ENCODE measurements at places on chromosomes 1 and 21.
A peak's percentile ranks its signal among the peaks of the same experiment; 100 is the strongest.

DNA sequence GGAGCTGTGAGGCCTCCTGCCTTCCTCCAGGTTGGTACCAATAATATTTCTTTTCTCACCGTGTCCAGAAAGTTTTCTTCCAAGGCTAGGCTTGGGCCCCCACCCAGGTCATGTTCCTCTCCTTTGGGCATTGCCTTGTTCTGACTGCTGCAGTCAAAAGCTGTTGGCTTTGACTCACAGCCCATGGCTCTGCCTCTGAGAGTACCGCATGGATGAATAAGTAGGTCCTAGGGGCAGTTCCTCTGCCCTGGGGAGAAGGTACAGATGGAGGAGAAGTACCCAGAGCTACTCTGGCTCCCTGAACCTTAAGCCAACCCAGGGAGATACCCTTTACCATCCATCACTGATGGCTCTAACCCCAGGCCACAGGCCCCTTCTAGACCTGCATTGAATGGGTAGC lies 115.0 kb downstream of the NAV1 start:
- ATAC-seq = no peak

- ATAC-seq = no peak
Measured at GRCh38 chr1:84889437-84889836, 3.6 kb downstream of the LPAR3 start.

DNA sequence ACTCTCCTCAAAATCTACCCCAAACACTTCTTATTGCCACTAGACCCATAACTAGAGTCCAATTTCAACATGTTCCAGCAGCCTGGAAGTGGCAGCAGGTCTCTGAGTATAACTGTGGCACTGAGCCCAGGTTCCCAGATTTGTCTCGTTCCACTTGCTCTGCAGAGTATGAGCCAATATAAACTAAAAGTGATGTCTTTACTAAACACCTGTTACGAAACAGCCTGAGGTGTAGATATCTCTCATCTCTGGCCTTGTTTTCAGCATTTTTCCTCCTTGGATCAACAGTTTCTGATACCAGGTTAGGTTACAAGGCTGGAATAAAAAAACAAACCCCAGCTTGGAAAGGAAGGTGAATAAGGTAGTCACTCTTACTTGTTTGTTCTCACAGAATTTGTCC lies 25.2 kb upstream of the PRDX6 start:
- no peak for ATAC-seq

- no peak for ATAC-seq
Measured at GRCh38 chr1:29363536-29363935, 127.2 kb downstream of the PTPRU start.

- no peak for ATAC-seq
Measured at GRCh38 chr1:81179242-81179641, 621.5 kb upstream of the ADGRL2 start.

- ATAC-seq = no peak
Measured at GRCh38 chr1:27635396-27636142, 584 bp upstream of the FGR start.

GRCh38 chr1:13661539-13661938 lies 38.4 kb upstream of the PRDM2 start:
- no peak for ATAC-seq

DNA sequence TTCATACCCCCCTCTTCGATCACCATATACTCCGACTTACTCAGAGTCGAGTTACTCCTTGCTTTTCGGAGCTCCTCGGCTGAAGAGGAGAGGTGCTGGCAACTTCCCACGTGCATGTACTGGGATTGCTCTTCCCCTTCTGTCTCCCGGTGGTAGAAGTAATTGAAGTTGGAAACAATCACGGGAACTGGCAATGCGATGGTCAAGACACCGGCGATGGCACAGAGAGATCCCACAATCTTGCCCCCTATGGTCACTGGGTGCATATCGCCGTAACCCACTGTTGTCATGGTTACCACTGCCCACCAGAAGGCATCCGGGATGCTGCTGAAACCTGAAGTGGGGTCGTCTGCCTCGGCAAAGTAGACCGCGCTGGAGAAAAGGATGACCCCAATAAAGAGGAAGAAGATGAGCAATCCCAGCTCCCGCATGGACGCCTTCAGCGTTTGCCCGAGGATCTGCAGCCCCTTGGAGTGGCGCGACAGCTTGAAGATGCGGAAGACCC lies 1.5 kb downstream of the KCNA3 start:
- no peak for ATAC-seq

- ATAC-seq = no peak
Measured at GRCh38 chr1:185679220-185679619, 55.0 kb upstream of the HMCN1 start.

DNA sequence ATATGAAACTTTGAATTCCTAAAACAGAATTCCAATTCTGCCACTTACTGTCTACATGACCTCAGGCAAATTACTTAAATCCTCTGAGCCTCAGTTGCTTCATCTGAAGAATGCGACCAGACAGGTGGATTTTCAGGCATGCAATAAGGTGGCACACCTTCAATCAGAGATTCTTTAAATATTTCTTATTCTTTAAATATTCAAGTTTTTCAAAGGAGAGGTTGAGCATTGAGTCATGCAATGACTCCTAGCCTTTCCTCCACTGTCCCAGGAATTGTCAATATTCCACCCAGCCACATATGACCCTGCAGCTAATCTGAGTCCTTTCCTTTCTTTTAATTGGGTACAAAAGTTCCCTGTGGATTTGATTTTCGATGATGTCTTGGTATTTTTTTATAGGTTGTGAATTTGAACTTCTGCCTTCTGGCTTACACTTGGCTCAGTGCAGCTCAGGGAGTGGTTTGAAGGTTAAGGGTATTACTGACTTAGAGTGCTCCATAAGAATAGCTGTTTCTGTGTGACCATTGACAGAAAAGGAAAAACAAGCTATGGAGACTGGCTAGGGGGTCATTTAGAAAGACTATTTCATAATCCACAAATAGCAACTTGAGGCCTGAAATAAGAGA lies 52.2 kb upstream of the PRDX6 start:
- ATAC-seq = no peak

- ATAC-seq = peak; percentile 35
Measured at GRCh38 chr1:31587720-31588423, 11.6 kb downstream of the TINAGL1 start.

DNA sequence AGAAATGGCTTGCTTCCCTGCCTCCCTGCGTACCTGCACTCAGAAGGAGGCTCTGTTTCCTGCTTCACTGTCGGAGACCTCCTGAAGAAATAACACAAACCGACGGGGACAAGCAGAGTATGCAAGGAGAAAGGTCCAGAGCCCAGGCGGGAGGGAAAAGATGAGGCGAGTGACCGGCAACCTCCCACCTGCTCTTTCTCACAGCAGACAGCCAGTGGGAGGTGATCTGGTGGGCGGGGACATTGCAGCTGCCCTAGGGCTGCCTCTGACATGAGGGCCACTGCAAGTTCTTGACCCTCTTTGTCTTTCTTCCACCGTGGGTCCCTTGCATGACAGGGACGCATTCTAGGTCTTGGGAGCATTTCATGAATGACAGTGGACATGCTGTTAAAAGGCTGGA lies 368.2 kb downstream of the CAMTA1 start:
- no peak for ATAC-seq

GRCh38 chr21:42383331-42383730 lies 12.5 kb downstream of the TMPRSS3 start:
- no peak for ATAC-seq

GRCh38 chr1:14367451-14367850 lies 231.0 kb upstream of the KAZN start:
- ATAC-seq = no peak

GRCh38 chr1:170075186-170075585 lies 691 bp upstream of the KIFAP3 start:
- no peak for ATAC-seq

DNA sequence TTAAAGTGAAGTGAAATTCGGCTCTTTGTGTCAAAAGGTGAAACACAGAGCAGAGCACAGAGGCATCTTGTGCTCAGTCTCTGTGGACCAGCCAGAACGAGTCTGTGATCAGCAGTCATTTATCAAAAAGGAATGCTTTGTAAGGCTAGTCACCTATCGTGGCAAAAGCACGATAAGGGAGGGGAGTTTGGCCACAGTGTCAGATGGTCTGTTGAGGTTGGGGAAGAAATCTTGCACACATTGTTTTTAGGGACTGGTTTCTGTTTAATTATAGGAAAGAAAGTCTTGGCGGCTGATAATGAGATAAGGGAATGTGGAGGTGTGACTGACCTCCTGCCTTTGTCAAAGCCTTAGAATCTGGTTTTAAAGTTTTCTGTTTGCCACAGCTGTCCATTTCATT lies 58.2 kb upstream of the KIAA1614 start:
- no peak for ATAC-seq

GRCh38 chr1:177170756-177171535 lies at the start of gene BRINP2:
Gene BRINP2, plus strand, starts transcription at chr1:177170958. Its CDS starts 58,919 bp downstream, at chr1:177229877.
- ATAC-seq = no peak

- peak; percentile 76 for ATAC-seq
Measured at GRCh38 chr1:173276922-173277800, 70.0 kb upstream of the TNFSF4 start.
